ENCODE measurements at places on chromosomes 2 and 18. TPM values are rescaled to one million over a fixed set of nuclear protein-coding genes. Genes with fewer than 3 reads are reported as not detected.

DNA sequence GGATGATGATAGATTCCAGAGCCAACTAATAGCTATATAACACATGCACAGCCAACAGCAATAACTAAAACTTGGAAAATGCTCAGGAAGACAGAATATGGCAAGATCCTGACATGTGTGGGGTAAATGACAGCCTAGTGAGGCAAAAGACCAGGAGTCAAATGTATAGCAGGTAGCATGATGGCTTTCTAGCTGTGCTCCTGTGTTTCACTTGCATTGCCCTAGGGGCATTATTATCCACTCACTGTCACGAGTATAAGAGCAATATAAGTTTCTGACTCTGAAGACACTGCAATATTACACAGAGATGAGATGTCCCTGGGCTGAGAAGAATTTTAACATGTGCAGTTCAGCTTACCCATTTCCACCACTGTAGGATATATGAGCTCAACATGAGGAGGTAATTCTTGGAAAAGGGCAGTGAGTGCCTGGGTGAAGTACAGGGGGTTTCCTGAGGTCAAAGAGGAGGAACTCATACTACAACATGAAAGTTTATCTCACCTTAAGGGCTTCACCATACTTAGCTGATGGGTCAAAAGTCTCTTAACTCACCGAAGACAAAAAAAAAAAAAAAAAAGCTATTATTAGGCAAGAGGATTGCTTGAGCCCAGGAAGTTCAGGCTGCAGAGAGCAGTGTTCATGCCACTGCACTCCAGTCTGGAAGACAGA is 1385.6 kb upstream of the SLC39A10 start:
- DNase-seq, result no peak

GRCh38 chr2:238632181-238633060 is 205.7 kb downstream of the ASB1 start:
- DNase-seq, result no peak

GRCh38 chr2:234869969-234870368 is 81.8 kb upstream of the SH3BP4 start:
- no peak for DNase-seq

DNA sequence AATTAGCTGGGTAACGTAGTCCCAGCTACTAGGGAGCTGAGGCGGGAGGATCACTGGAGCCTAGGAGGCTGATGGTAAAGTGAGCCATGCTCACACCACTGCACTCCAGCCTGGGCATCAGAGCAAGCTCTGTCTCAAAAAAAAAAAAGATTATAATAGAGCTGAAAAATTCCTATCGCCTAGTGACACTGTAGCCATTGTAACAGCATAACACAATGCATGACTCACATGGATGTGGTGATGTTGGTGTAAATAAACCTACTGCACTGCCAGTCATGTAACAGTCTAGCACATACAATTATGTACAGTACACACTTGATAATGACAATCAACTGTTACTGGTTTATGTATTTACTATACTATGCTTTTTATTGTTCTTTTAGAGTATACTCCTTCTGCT is 39.6 kb downstream of the MGAT4A start:
- DNase-seq, result no peak

DNA sequence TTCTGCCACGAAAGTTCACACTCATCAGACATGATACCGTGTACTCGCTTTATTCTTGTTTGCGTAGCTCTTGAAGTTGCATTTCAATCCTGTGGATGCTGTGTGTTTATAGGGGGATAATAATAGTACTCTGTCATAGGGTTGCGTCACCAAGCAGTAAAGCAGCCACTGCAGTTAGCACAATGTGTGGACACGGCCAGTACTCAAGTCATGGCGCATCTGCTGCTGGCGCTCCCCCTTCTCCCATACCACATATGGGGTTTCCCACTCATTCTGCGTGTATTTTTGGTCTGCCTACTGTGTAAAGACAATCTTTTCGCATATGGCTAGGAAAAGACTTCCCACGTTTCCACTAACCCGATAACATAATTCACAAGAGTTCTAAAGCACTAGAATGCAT is 2.1 kb upstream of the ZBTB14 start:
- no peak for DNase-seq

GRCh38 chr2:216635171-216635570 is 2.0 kb downstream of the IGFBP2 start:
- DNase-seq, result no peak

DNA sequence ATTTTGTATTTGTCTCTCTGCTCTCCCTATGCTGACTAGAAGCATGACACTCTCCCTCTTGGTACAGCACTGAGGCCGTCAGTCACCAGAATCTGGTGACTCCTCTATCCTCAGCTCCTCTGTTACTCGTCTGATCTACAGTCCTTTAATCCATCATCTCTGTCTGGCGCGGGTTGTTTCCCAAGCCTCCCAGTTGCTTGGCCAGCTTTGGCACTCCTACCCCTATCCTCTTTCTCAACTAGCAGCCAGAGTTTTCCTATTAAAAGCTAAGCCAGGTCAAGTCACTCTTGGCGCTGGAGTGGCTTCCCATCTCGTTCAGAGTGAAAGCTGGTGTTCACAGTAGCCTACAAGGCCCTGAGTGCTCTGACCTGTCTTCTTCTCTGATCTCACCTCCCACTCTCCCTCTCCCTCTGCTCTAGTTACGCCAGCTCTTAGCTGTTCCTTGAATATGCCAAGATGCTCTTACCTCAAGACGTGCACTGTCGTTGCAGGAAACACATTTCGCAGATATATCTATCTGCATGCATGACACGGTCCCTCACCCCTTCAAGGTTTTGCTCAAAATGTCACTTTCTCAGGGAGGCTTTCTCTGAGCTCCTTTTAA is 41.8 kb upstream of the PSME4 start:
- DNase-seq, result no peak

Gene CDH19
- total RNA-seq, result 0.09 TPM

DNA sequence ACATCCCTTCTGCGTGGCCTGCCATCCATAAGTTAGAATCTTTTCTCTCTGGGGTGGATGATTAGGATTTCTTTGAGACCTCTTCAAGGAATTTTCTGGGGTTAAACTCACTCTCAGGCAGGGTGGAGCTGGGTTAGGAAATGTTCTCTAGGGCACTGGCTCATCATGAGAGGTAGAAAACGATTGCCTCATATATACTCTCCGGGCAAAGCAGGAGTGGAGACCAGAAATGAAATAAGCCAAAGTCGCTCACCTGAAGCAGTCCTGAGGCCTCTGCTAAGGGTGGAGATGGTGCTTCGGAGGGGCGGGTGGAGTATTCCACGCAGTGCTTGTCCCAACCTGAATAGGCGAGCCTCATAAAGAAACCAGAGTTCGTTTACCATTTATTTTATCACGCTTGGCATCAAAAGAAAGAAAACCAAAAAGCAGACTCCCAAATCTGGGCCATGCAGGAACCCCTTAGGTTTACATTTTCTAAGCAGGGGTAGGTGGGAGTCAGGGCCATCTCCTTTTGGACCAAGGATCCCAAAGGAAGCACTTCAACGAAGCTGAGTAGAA is 249.3 kb upstream of the MEIS1 start:
- no peak for DNase-seq

GRCh38 chr2:192011196-192011595 is 164.3 kb upstream of the CAVIN2 start:
- no peak for DNase-seq

Gene FOXD4L1
- 0.27 TPM for total RNA-seq

- DNase-seq, result no peak
Measured at GRCh38 chr18:9082711-9083510, 19.6 kb upstream of the NDUFV2 start.

DNA sequence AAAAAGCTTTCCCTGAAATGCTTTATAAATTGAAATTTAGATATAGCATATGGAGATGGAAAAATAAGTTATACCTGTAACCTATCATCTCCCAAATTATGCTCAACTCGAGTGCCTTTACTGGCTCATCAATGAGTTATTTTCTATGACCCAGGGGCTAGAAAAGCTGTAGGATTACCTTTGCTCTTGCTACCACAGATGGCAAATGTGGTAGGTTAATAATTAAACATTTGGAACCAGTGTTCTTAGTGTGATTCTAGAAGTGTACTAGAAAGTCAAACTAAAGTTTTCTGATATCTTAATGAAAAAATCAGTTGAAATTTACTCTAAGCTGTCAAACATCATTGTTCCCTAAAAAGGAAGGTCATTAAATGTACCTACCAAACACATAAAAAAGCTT is 22.5 kb downstream of the ALS2 start:
- DNase-seq, result no peak

Gene NR4A2
- total RNA-seq, result 0.45 TPM

DNA sequence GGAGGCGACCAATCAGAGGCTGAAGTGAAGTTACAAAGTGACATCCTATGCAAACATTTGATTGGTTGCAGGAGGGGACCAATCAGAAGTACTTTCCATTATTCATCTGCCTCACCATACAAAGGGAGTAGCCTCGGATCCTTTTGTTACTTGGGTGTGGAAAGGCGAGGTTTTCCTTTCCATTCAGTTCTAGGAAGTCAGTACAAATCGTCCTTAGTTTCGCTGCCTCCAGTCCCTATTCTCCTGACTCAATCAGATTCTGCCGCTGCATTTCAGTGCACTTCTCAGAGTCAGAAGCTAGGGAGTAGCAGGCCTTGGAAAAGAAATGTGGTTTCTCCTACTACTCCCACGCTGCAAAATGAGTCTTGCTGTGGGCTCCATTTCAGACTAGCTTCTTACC is 149.4 kb downstream of the DTNA start:
- DNase-seq, result no peak

GRCh38 chr2:173669271-173669853 is 295.8 kb downstream of the SP3 start:
- no peak for DNase-seq

DNA sequence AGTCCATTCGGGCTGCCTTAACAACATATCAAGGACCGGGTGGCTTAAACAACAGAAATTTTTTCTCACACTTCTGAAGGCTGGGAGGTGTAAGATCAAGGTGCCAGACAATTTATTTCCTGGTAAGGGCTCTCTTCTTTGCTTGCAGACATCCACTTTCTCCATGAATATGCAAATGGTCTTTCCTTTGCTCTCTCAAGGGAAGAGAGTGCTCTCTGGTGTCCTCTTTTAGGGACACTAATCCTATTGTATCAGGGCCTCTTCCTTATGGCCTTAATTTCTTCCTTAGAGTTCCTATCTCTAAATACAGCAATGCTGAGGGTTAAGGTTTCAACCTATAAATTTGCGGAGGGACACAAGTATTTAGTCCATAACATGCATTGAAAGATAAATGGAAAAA is 770.8 kb downstream of the DSC3 start:
- no peak for DNase-seq

- no peak for DNase-seq
Measured at GRCh38 chr2:210541290-210541902, 15.0 kb upstream of the CPS1 start.

DNA sequence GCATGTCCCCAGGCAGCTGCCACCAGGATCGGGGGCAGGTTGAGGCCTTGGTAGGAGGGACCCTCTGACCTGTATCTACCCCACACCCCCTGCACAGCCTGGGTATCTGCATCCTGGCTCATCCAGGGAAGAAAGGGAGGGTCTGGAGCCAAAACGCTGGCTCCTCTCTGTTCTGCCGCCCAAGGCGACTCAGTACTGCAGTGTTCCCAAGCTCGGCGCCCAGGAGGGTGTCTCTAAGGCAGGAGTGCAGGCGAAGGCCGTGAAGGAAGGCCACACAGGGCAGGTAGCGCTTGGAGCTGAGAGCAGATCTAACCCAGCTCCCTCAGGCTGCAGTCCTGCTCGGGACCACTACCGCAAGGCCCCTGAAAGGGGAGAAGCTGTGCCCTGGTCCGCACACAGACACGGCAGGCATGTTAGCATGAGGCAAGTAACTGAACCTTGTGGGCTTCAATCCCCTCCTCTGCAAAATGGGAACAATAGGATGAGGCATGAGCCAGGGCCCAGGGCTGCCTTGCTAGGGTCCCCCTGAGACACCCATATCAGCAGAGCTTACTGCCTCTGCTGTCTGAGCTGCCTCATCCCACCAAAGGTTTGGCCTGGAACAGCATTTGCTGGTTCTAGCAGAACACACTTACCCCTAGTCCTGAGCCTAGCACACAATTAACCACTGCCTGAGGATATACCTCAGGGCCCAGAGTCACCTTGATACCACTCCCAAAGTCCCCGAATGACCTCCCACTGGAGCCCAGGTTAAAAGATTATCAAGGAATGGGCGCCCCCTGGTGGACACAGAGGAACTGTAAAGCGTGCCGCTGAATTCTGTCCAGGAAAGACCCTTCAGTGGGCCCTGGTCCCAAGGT is 6.5 kb downstream of the PTMA start:
- peak; percentile 66 for DNase-seq

DNA sequence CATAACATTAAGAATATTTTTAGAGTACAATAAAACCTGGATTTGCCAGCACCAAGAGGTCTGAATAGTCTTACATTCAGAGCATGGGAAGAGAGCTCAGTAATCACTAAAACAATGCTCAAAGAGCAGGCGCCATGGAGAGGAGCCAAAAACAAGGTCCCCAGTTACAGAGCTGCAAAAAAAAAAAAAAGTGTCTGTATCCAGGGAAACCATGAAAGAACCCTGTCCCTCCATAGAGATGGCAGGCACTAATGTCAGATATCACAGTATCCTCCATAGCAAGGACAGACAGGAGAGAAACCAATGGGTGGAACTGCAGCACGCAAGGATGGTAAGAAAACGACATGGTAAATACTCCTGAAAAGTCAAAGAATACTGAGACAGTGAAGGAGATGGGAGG is 19.5 kb downstream of the FBXO15 start:
- DNase-seq, result no peak

GRCh38 chr2:45919160-45919650 is 267.7 kb downstream of the PRKCE start:
- no peak for DNase-seq

Gene AKAIN1
- total RNA-seq, result 6.9 TPM

DNA sequence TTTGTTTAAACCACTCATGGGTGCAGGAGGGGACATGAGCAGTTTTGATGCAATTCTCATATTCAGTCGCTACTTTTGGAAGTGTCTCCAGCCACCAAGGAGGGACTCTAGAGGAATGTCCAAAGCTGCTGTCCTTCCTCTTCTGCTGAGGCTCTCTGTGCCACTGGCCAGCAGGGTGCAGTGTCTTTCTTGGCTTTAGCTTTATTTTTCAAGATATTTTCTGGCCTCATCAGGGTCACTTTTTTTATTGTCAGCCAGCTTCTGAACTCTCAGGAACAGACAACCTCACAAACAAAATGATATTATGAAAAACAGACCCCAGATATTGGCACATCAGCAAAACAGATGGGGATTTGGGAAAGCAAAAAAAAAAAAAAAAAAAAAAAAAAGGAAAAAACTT is 289.3 kb upstream of the ZSWIM2 start:
- DNase-seq, result no peak

Gene VWC2L
- total RNA-seq, result 4.3 TPM

DNA sequence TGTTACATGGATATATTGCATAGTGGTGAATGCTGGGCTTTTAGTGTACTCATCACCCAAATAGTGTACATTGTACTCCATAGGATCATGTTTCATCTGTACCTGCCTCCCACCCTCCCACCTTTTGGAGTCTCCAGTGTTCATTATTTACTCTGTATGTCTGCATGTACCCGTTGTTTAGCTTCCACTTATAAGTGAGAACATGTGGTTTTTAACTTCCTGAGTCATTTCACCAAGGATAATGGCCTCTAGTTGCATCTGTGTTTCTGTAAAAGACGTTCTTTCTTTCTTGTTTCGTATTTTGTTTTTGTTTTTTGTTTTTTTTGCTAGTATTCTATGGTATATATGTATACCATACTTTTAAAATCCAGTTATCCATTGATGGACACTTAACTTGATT is 107.5 kb downstream of the MSTN start:
- no peak for DNase-seq
